ENCODE measurements at places on chromosomes 2 and 18. TPM values are rescaled to one million over a fixed set of nuclear protein-coding genes. Genes with fewer than 3 reads are reported as not detected.

NAT8 gene
- not detected for total RNA-seq

SPP2 gene
- not detected for total RNA-seq

ARHGEF33 gene
- total RNA-seq = 0.21 TPM

SCYGR4 gene
- total RNA-seq = not detected

NT5DC4 gene
- 0.07 TPM for total RNA-seq

TRAF3IP1 gene
- total RNA-seq = 18.9 TPM

GNLY gene
- total RNA-seq = not detected
